ENCODE measurements at places on chromosomes 6 and 20.

GRCh38 chr20:59004763-59005522 is 2.1 kb downstream of the CTSZ start:
- H3K27ac ChIP-seq: no peak overlapping the region
- DNase-seq: peak; percentile 43
- H3K4me3 ChIP-seq: no peak overlapping the region
- H3K4me1 ChIP-seq: peaks cover 9% of the 10 kb centered on the region
- no peaks in the 10 kb centered on the region for H3K36me3 ChIP-seq

- H3K27ac ChIP-seq: no peak overlapping the region
- no peaks in the 10 kb centered on the region for H3K27me3 ChIP-seq
- H3K4me3 ChIP-seq: no peak overlapping the region
- H3K36me3 ChIP-seq: no peaks in the 10 kb centered on the region
- peaks cover 6% of the 10 kb centered on the region for H3K4me1 ChIP-seq
Measured at GRCh38 chr20:50624351-50625016, 66.9 kb downstream of the RIPOR3 start.

DNA sequence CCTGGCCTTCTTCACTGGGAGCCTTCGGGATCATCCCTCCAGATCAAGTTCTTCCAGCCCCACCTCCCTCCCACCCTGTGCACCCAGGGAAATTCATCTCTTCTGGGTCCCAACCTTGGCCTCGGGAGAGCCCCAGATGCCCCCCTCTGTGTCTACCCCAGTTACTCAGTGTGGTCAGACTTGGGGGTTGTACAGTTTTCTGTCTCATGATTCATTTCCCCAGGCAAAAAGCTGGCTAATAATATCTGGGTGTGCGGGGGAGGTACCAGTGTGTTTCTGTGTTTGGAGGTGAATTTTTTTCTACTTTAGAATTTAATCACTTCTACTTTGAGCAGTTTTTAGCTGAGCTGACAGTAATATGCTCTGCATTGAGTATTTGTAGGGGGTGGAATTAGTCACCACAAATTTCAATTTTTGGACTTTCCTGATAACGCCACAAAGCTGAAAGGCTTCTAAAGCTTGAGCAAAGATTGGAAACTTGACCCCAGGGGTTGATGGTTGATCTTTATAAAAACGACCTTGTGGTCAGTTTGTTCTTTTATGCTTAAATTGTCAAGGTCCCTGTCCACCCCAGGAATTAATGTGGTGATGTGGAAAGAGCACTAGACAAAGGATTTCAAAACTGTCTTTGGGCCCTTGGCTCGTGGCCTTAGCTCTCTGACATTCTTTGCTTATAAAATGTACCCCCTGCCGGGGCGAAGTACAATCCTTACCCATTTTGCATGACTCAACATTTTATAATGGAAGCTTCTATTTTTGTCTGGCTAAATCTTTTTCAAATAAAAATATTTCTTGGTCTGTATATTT is 284.7 kb upstream of the TAB2 start:
- no peaks in the 10 kb centered on the region for H3K36me3 ChIP-seq
- DNase-seq: no peak
- H3K27ac ChIP-seq: no peak overlapping the region
- no peaks in the 10 kb centered on the region for H3K27me3 ChIP-seq

DNA sequence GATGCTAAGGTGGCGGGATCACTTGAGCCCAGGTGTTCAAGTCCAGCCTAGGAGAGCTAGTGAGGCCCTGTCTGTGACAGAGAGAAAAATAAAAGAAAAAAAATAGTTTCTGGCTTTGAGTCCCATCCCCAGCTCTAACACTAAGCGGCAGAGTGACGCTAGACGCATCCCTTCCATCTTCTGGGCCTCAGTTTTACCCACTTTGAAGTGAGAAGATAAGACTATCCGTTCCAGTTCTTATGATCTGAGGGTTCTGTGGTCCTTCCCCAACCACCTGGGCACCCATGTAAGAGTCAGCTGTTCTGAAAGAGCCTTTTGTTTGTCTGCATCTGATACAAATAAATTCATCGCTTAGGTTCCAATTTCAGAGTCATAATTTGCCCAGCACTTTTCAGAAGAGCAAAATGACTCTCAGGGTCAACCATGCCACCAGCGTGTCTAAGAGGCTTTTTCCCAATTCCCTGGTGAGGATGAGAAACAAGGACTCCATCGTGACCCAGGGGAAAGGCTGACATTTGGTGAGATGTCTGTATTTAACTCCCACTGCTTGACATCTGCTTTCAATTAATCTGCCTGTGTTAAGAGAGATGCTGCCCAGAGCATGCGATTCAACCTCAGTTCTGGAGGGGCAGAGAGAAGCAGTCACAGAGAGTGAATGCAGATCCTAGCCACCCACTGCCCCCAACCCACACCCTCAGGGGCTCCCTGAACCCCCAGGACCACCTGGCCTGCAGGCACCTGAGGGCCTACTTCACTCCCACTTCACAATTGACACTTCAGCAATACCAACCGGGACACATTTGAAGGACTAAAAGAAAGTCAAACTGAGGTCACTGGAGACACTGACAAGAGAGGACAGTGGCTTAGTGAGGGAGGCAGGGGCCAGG is 131.6 kb upstream of the TOP1 start:
- no peaks in the 10 kb centered on the region for H3K4me1 ChIP-seq
- no peaks in the 10 kb centered on the region for H3K36me3 ChIP-seq
- H3K4me3 ChIP-seq: no peak overlapping the region
- H3K27me3 ChIP-seq: no peaks in the 10 kb centered on the region
- H3K27ac ChIP-seq: no peak overlapping the region

DNA sequence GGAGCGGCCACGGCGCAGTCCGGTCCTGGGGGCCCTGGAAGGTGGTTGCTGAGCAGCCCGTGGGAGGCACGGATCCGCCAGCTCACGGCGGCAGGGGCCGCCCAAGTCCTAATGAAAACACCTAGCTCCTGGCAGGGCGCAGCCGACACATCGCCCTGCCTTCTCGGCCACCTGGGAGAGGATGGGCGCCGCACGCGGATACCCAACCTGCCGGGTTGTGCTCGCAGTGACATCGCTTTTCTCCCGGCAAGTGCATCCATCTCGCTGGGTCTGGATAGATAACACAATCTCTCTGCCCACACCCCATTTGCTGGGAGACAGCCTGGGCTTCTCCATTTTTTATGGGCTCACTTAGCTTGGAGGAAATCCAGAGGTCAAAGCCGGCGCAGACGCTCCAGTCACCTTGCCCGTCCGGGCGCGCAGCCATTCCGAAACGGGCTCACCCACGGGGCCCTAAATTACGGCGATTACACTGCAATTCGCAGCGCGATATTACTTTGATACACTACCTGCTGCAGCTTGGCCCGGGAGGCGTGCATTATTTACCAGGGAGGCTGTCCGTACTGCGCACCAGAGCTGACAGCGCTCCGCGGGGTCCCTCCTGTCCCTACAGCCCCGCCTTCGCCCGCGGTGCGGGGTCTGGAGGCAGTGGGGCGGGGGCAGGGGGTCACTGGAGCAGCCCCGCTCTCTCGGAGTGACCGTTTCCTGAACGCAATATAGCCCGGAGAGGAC is 36.2 kb upstream of the CCDC167 start:
- no peak overlapping the region for H3K27ac ChIP-seq
- H3K4me3 ChIP-seq: peak overlapping the region; percentile 41
- peaks cover 10% of the 10 kb centered on the region for H3K4me1 ChIP-seq
- no peaks in the 10 kb centered on the region for H3K36me3 ChIP-seq
- H3K27me3 ChIP-seq: no peaks in the 10 kb centered on the region

GRCh38 chr20:52785679-52786078 is 186.5 kb upstream of the TSHZ2 start:
- H3K36me3 ChIP-seq: no peaks in the 10 kb centered on the region
- H3K27me3 ChIP-seq: no peaks in the 10 kb centered on the region
- H3K4me1 ChIP-seq: no peaks in the 10 kb centered on the region
- no peak overlapping the region for H3K27ac ChIP-seq

DNA sequence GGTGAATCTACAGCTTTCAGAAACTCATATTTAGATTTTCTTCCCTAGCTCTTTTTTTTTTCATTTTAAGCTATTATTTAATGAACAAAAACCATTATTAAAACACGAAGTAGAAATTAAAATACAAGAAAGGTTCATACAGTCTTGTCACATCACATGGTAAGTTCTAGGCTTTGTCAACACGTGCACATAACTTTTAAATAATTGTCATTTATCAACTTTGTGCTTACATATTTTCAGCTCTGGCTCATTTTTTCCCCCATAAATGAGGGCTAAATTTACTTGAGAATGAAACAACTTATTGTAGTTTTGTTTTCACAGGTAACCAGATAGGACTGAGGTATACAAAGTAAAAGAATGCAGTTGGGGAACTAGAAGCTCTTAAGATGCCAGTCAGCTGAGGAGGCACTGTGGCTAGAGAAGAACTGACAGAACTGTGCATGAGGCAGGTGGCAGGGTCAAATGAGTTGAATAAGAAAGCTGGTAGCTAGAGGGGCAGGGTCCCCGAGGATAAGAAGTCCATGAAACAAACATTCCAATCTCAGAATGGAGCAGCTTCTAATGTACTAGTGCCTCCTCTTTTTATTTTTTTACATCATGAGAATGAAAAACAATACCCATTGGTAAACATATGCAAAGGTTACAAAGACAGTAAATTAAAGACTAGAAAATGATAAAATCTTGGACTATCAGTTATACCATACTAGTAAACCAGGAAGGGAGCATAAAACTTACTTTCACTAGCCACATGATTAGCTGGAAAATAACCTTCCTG is 141.5 kb downstream of the MYB start:
- no peaks in the 10 kb centered on the region for H3K4me1 ChIP-seq
- DNase-seq: no peak
- H3K4me3 ChIP-seq: no peak overlapping the region
- no peaks in the 10 kb centered on the region for H3K27me3 ChIP-seq
- H3K27ac ChIP-seq: no peak overlapping the region

- no peaks in the 10 kb centered on the region for H3K36me3 ChIP-seq
- no peak overlapping the region for H3K27ac ChIP-seq
- no peaks in the 10 kb centered on the region for H3K4me1 ChIP-seq
Measured at GRCh38 chr20:52150440-52151258, 40.9 kb downstream of the ZFP64 start.

DNA sequence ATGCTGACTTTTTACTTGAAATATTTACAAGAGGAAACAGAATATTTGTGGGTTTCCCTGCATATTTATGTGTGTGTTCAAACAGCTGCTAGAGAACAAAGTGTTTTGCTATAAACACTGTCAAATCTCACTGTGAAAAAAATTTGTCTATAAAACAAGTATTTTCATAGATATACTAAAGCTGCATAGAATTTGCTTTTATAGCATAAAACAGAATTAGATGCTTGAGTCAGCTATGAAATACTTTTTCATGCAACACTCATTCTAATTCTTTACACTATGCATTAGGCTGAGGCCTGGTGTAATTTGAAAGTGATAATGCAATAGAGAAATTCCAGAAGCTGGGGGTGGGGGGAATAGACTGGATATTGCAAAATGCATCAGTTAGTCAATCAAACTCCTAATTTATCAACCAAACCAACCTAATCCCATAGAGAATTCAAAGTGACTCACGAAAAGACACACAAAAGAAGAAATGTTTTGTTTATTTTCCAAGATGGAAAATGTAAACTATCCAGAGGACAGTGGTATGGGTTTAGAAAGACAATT is 148.2 kb downstream of the LAMA2 start:
- no peaks in the 10 kb centered on the region for H3K27me3 ChIP-seq
- H3K36me3 ChIP-seq: no peaks in the 10 kb centered on the region
- no peak overlapping the region for H3K4me3 ChIP-seq
- peaks cover 10% of the 10 kb centered on the region for H3K4me1 ChIP-seq

DNA sequence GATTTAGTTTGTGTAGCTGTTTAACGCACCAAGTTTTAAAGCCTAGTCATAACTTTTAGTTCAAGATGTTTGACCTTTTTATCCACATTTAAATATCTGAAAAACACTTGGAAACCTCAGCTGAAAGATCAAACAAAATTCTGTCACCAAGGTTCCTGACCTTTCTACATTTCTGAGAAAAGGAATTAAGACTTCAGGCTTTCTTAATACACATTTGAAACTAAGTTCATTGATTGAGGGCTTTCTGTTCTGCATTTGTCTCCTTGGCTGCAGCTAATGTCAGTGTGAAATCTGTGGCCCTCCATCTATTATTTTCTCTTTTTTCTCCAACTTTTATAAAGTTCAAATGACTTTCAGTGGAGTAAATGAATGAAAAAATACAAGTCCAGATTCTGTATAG is 22.7 kb upstream of the FBXL4 start:
- DNase-seq: no peak
- H3K4me3 ChIP-seq: no peak overlapping the region
- no peaks in the 10 kb centered on the region for H3K27me3 ChIP-seq
- H3K36me3 ChIP-seq: no peaks in the 10 kb centered on the region

DNA sequence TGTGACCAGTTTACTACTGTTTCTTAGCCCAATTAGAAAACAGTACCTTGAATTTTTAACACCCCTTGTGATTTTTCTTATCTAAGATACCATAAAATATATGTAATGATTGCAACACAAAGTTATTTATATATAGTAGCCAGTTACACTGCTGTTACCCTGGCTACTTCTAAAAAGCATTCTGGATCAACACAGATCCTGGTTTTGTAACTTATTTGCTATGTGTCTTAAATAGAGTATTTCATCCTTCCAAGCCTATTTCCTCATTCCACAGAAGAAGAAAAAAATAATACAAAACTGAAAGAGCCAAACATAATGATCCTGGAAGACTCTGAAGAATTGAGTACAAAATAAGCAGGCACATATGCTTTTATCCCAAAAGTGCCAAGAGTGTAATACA is 19.0 kb upstream of the GSTA4 start:
- DNase-seq: no peak
- H3K4me1 ChIP-seq: no peaks in the 10 kb centered on the region
- H3K36me3 ChIP-seq: no peaks in the 10 kb centered on the region
- no peaks in the 10 kb centered on the region for H3K27me3 ChIP-seq
- no peak overlapping the region for H3K4me3 ChIP-seq

GRCh38 chr6:17957498-17957897 is 29.9 kb downstream of the KIF13A start:
- H3K27ac ChIP-seq: no peak overlapping the region
- no peak for DNase-seq
- H3K36me3 ChIP-seq: no peaks in the 10 kb centered on the region

GRCh38 chr20:60583741-60584140 is 625.5 kb downstream of the CDH26 start:
- DNase-seq: no peak
- no peaks in the 10 kb centered on the region for H3K27me3 ChIP-seq
- no peaks in the 10 kb centered on the region for H3K36me3 ChIP-seq
- H3K27ac ChIP-seq: no peak overlapping the region
- H3K4me3 ChIP-seq: no peak overlapping the region

- no peak for DNase-seq
- H3K4me3 ChIP-seq: no peak overlapping the region
Measured at GRCh38 chr6:34508425-34508824, 42.5 kb downstream of the PACSIN1 start.

GRCh38 chr6:7535498-7535897 is 6.0 kb upstream of the DSP start:
- no peaks in the 10 kb centered on the region for H3K36me3 ChIP-seq
- no peak overlapping the region for H3K27ac ChIP-seq
- no peaks in the 10 kb centered on the region for H3K27me3 ChIP-seq
- H3K4me1 ChIP-seq: no peaks in the 10 kb centered on the region
- DNase-seq: no peak
